ENCODE measurements at places on chromosomes 2 and 18. TPM values are rescaled to one million over a fixed set of nuclear protein-coding genes. Genes with fewer than 3 reads are reported as not detected.

TTLL4 gene
- total RNA-seq = 2.4 TPM

OR6B2 gene
- 1.7 TPM for total RNA-seq

DNA sequence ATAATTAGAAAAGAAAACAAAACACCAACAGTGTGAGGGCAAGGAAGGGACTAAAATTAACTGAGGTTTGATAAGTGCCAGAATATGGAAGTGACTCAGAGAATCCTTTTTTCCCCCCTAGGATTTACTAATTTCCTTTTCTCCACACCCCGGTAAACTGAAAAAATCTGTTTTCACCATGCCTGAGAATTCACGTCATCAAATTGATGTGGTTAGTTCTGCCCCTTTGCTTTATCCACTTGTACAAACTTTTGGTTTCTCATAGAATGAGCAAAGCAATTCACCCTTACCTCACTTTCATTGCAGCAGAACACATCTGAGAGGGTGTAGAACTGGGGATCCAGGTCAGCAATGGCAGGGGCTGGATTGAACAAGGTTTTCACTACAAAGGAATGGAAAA, 57.8 kb downstream of the RBKS start:
- DNase-seq = no peak

SIX3 gene
- not detected for total RNA-seq

DNA sequence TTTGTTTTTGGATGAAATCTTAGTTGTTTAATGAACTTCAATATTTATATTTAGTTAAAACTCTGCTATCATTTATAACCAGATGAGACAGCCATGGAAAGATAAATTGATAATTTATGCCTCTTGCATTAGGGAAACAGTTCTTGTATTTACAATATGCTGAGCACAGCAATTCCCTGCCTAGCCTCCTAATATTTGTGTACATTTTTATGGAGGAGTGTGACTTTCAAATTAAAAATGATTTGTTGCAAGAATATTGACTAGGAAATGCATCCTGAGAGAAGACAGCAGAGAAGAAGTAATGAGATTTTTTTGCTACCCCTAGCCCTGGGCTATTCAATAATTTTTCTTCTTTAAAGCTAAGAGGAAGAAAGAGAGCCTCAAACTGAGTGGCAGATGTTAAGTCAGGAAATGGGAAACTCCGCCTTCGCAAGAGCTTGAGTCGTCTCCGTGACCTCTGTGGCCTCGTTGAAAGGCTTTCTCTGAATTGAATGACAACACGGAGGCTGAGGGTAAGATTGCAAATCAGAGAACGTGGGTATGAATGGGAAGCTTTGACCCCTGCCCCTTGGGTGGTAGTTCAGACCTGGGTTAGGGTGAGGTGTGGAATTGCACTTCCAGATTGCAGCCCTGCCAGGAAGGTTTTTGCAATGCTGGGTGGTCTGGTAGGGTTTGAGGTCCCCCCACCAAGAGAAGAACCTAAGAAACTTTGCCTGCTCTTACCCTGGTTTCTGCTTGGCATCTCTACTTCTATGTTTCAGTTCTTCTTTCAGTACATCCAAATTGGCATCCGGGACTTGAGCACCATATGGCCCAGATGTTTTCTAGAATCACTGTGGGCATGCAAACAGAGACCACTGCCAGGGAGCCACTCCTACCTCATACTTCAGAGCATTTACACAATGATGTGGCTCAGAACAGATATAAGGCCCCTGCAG, 210.3 kb upstream of the RBMS1 start:
- no peak for DNase-seq

DNA sequence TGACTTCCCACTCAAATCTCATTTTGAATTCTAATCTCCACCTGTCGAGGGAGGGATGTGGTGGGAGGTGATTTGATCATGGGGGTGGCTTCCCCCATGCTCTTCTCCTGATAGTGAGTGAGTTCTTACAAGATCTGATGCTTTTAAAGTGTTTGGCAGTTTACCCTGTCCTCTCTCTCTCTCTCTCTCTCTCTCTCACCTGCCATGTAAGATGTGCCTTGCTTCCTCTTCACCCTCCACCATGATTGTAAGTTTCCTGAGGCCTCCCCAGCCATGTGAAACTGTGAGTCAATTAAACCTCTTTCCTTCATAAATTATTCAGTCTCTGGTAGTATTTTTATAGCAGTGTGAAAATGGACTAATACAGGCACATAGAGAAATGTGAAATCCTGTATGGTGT, 7.0 kb upstream of the LDAH start:
- no peak for DNase-seq

- no peak for DNase-seq
Measured at GRCh38 chr18:22226801-22227200, 57.4 kb downstream of the GATA6 start.

- no peak for DNase-seq
Measured at GRCh38 chr2:122531290-122532071, 776.0 kb downstream of the TSN start.

- no peak for DNase-seq
Measured at GRCh38 chr2:29723255-29724001, 198.0 kb downstream of the ALK start.

DNA sequence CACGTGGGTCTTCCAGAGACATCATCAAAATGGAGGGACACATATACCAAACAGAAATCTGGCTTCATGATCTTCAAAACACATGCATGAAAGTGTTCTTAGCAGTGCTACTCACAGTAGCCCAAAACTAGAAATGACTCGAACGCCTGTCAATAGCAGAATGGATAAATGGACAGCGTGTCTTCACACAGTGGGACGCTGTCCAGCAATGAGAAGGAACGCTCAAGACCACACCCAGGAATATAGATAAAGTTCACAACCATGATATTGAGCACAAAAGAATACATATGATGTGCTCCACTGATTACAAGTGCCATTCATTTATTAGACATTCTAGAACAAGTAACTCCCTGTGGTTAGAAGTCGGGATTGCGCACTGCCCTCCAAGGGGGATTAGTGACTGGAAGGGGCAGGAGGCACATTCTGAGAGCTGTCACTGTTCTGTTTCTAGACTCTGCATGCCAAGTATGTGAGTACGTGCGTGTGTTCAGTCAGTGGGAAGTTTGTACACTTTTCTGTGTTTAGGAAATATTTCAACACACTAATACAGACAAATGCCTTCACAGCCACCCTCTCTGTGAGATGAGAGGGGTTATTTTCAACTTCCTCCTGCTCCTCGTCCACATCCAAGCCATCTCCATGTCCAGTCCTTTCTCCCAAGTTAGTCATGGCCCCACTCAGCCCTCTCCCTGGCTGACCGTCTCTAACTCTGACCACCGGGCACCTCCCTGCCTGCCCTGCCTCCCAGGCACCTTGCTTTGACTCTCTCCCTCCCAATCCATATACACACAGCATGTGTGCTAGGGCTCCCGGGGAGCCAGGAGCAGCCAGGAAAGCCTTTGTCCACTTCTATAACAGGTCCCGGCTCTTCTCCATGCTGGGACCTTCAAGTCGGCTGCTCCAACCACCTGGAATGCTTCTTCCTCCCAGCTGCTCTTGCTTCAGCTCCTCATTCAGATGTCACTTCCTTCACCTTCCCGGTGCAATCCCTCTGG, 26.9 kb upstream of the TNS1 start:
- peak; percentile 80 for DNase-seq

- DNase-seq = peak; percentile 88
Measured at GRCh38 chr2:133633881-133634409, 65.7 kb upstream of the NCKAP5 start.

ALLC gene
- total RNA-seq = 0.48 TPM

PSMD1 gene
- total RNA-seq = 45.3 TPM

GRCh38 chr2:38170067-38170466, 94.1 kb upstream of the CYP1B1 start:
- DNase-seq = no peak

GRCh38 chr2:165074884-165075283, 119.6 kb upstream of the SLC38A11 start:
- DNase-seq = no peak

MTCL1 gene
- 57.3 TPM for total RNA-seq

DNA sequence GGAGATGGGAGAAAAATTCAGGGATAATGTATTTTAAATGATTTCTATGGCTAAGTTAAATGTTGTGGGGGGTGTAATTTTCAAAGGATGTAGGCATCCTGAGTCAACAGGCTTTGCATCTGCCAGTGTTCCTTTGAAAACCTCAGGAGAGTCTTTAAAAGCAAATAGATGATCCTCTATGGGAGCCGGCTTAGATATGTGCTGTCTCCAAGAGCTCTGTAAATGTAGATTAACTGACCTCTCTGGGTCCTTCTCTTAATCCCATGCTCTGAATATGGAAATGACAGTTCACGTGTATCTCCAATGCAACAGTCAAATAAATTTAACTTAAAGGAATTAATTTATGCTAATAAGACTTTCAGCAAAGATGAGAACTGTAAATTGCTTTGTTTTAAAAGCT, 292.7 kb downstream of the ERBB4 start:
- DNase-seq = no peak

GRCh38 chr18:46174342-46175041, 70.3 kb downstream of the HAUS1 start:
- peak; percentile 17 for DNase-seq

- no peak for DNase-seq
Measured at GRCh38 chr18:23572570-23572969, 13.7 kb downstream of the NPC1 start.

GRCh38 chr2:219709331-219709761, 81.9 kb downstream of the SLC4A3 start:
- DNase-seq = no peak
